ENCODE measurements at places on chromosomes 13 and 19. TPM values are rescaled to one million over a fixed set of nuclear protein-coding genes. Genes with fewer than 3 reads are reported as not detected.

DNA sequence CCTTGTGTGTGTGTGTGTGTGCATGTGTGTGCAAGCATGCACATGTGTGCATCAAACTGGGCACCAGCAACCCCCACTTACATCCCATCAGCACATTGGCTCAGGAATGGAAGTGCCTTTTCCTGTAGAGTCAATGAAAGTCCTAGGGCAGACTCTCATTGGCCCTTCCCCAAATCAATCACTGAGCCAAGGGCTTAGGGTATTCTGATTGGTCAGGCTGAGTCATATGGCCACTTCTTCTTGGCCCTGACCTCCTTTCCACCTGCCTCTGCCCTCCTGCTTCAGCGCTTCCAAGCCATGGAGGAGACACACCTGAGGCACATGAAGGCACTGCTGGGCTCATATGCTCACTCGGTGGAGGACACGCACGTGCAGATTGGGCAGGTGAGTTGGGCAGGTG lies 20.9 kb downstream of the FCHO1 start:
- no peak overlapping the region for H3K4me3 ChIP-seq
- DNase-seq = no peak
- H3K27ac ChIP-seq = no peak overlapping the region
- H3K36me3 ChIP-seq = no peaks in the 10 kb centered on the region

- no peak for DNase-seq
- peaks cover 10% of the 10 kb centered on the region for H3K36me3 ChIP-seq
- H3K4me1 ChIP-seq = no peaks in the 10 kb centered on the region
Observed at GRCh38 chr19:9570255-9570654, 14.0 kb downstream of the ZNF121 start.

DNA sequence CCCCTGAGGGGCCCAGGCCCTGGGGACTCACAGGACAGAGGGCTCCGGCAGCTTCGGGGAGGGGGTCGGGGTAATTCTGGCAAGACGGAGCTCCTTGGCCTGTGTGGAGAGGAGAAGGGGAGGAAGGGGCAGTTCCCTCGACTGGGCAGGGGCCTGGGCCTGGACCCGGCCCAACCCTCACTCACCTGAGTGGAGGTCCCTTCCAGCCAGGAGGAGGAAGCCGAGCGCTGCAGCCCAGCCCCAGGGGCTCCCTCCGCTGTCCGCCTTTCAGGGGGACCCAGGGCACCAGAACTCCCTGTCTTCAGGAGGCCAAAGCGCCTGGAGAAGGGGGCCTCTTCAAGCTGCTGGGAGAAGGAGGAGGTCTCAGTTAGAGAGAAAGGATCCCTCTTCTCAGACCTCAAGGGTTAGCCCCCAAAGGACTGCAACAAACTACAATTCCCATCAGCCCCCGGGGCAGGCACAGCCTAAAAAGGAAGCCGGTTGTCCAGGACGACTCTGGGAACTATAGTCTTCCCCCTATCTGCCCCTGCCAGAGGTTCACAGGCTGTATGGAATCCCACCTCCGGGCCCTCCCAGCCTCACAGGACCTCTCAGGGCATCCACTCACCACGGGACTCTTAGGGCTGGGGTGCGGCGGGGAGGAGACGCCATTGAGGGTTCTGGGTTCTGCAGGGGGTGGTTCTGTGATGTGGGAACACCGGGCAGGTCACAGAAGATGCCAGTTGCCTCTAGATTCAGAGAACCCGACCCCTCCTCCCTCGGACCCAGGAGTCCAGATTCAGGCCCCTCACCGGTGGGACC lies 19.8 kb downstream of the EPS8L1 start:
- no peak overlapping the region for H3K27ac ChIP-seq
- no peak for DNase-seq
- no peaks in the 10 kb centered on the region for H3K36me3 ChIP-seq
- H3K4me3 ChIP-seq = no peak overlapping the region
- no peaks in the 10 kb centered on the region for H3K4me1 ChIP-seq
- H3K27me3 ChIP-seq = no peaks in the 10 kb centered on the region

DNA sequence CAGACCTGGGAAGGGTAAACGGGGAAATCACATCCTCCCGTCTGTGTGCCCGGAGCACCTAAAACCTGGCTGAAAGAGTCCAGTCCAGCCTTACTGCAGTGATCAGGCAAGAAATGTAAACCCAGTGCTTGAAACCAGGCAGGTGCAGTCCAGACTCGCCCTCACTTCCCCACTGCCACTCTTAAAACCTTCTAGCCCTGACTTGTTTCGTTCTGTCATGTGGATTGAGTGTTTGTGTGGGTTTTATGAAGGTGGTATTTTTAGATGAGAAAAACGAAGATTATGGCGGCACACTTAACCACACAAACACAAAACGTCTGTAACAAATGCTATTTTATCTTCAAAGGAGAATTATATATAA lies 839 bp upstream of the CKAP2 start:
- peak overlapping the region; percentile 91 for H3K27ac ChIP-seq
- no peaks in the 10 kb centered on the region for H3K27me3 ChIP-seq
- H3K4me1 ChIP-seq = no peaks in the 10 kb centered on the region
- peak overlapping the region; percentile 68 for H3K4me3 ChIP-seq

DNA sequence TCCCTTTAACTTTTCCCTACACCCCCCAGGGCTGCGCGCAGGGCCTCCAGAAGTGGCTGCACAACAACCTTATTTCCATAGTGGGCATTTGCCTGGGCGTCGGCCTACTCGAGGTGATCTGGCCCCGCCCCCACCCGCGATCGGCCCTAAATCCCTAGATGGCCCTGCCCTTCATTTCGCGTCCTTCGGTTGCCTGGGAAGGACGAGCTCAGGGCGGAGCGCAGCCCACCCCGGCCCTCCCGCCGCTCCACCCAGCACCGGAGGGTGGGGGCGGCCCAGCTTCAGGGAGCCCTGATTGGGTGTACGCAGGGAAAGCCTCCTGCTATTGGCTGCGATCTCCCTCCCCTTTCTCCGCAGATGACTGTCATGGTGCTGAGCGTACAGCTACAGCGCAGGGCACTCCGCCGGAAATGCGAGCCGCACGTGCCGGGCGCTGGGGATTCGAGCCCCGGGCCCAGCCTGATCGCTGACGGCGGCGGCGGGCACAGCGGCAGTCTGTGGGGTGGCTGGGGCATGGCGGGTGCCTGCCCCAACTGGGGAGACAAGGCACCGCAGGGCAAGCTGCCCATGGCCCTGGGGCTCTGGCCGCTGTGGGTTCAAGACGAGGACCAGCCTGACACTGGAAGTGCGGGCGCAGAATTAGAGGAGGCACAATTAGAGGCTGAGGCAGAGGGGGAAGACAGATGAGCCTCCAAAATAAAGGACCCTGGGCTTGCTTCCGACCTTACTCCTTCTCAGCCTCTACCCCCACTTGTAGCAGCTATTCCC lies 4.3 kb downstream of the CD37 start:
- peaks cover 21% of the 10 kb centered on the region for H3K4me1 ChIP-seq
- peak; percentile 46 for DNase-seq
- peak overlapping the region; percentile 76 for H3K27ac ChIP-seq
- no peaks in the 10 kb centered on the region for H3K27me3 ChIP-seq
- H3K36me3 ChIP-seq = no peaks in the 10 kb centered on the region
- H3K4me3 ChIP-seq = peak overlapping the region; percentile 36

- no peak overlapping the region for H3K4me3 ChIP-seq
- peaks cover 17% of the 10 kb centered on the region for H3K4me1 ChIP-seq
- H3K27ac ChIP-seq = no peak overlapping the region
- DNase-seq = peak; percentile 59
- H3K36me3 ChIP-seq = no peaks in the 10 kb centered on the region
Observed at GRCh38 chr13:112972867-112973576, 4.0 kb downstream of the MCF2L start.

GRCh38 chr19:8473648-8474476 lies 28.6 kb downstream of the PRAM1 start:
- no peak overlapping the region for H3K27ac ChIP-seq
- H3K4me3 ChIP-seq = no peak overlapping the region
- H3K27me3 ChIP-seq = no peaks in the 10 kb centered on the region
- DNase-seq = peak; percentile 46
- H3K36me3 ChIP-seq = peaks cover 96% of the 10 kb centered on the region
- H3K4me1 ChIP-seq = peaks cover 10% of the 10 kb centered on the region

GRCh38 chr19:29366757-29367156 lies 153.8 kb upstream of the UQCRFS1 start:
- no peaks in the 10 kb centered on the region for H3K27me3 ChIP-seq
- peak; percentile 13 for DNase-seq
- H3K27ac ChIP-seq = no peak overlapping the region
- no peak overlapping the region for H3K4me3 ChIP-seq
- no peaks in the 10 kb centered on the region for H3K36me3 ChIP-seq

DNA sequence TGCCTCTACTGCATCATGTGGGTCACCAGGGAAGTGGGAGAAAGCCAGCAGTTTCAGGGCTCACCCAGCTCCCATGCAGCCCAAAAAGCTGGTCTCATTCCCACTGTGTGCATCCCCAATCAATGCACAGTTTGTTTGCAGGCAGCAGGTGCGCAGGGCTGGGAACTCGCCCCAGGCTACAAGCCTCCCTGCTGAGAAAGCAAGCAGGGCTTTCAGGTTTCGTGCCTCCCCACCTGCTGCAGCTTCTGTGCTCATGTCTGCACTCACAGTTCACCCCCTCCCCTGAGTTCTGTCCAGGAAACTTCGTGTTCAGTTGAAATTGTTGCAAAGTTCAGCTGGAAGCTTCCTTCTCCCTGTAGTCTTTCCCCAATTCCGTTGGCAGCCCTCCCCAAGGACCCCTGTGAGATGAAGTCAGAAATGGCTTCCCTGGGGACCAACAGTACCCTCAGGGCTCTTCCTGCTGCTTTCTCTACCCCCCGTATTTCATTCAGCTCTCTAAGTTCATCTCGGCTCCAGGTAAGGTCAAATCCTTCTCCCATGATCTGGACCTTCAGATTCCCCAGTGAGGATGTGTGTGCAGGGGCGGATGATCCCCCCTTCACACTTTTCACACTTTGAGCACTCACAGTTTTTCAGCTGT lies 10.3 kb upstream of the KLK3 start:
- H3K27ac ChIP-seq = no peak overlapping the region
- H3K4me3 ChIP-seq = no peak overlapping the region
- H3K36me3 ChIP-seq = no peaks in the 10 kb centered on the region

- H3K27me3 ChIP-seq = no peaks in the 10 kb centered on the region
- H3K4me3 ChIP-seq = peak overlapping the region; percentile 71
- peak overlapping the region; percentile 91 for H3K27ac ChIP-seq
- DNase-seq = peak; percentile 95
- H3K36me3 ChIP-seq = peaks cover 17% of the 10 kb centered on the region
- peaks cover 17% of the 10 kb centered on the region for H3K4me1 ChIP-seq
Observed at GRCh38 chr19:15432629-15433518, 14.1 kb upstream of the AKAP8L start.

- no peak overlapping the region for H3K4me3 ChIP-seq
- no peaks in the 10 kb centered on the region for H3K27me3 ChIP-seq
- no peaks in the 10 kb centered on the region for H3K36me3 ChIP-seq
- DNase-seq = no peak
- no peaks in the 10 kb centered on the region for H3K4me1 ChIP-seq
- no peak overlapping the region for H3K27ac ChIP-seq
Observed at GRCh38 chr13:23861310-23861709, 27.9 kb downstream of the MIPEP start.

DNA sequence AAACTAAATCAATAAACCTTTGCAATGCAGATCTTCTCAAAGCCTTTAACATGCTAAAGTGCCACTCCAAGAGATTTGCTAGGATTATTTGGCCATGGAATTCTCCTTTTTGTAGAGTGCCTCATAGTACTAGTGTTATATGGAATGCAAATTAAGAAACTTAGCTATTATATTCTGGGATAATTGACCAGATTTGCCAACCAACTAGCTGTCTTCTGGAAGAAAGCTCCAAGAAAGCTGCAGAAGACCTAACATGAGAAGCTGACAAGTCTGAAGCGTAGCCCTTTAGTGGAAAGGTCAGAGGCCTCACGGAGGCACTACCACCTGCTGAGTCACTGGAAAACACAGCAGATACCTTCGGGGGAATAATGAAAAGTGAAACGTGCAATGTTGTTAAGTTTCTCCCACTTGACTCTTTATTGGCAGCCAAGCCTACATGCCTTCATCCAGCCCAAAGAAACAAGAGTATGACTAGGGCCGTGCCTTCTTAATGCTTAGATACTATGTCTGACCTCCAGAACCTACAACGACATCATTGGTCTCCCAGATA lies 29.8 kb upstream of the KATNAL1 start:
- no peak overlapping the region for H3K4me3 ChIP-seq
- H3K27me3 ChIP-seq = no peaks in the 10 kb centered on the region
- no peak overlapping the region for H3K27ac ChIP-seq
- no peaks in the 10 kb centered on the region for H3K36me3 ChIP-seq

GRCh38 chr19:43476606-43477005 lies 11.2 kb upstream of the LYPD3 start:
- no peak overlapping the region for H3K4me3 ChIP-seq
- no peaks in the 10 kb centered on the region for H3K36me3 ChIP-seq
- no peak for DNase-seq
- H3K27me3 ChIP-seq = no peaks in the 10 kb centered on the region

DNA sequence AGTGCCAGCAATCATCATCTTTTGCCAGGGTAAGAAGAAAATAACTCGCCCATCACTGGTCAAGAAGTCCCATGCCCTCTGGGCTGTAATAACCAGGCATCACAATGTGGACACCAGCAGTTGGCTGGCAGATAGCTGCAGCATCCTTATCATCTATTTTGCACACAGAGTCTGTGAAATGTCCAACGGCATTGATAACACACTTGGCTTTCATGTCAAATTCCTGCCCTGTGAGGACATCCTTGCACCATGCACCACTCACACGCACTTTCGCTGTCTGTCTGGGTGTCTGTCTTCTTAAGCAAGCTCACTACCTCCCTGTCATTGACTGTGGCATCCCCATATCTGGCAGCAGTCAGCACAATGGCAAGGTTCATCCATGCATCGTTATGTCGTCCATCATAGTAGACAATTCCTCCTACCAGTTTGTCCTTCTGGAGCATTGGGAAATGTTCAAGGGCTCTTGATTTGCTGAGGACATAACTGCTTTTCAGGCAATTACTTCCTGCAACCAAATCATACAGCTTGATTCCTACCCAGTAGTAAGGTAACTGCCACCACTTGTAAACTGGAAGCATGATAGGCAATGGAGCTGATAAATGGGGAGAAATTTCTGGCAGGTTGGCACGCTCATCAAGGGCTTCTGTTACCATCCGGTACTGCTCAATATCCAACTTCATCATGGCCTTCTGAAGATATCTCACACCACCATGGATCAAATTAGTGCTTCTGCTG lies 6.8 kb upstream of the ZSCAN5A start:
- H3K27me3 ChIP-seq = no peaks in the 10 kb centered on the region
- H3K36me3 ChIP-seq = no peaks in the 10 kb centered on the region
- no peak overlapping the region for H3K27ac ChIP-seq
- no peak overlapping the region for H3K4me3 ChIP-seq
- no peak for DNase-seq

GRCh38 chr19:32224371-32225244 lies 120.8 kb upstream of the ZNF507 start:
- peak; percentile 78 for DNase-seq
- no peaks in the 10 kb centered on the region for H3K4me1 ChIP-seq
- no peak overlapping the region for H3K27ac ChIP-seq

DNA sequence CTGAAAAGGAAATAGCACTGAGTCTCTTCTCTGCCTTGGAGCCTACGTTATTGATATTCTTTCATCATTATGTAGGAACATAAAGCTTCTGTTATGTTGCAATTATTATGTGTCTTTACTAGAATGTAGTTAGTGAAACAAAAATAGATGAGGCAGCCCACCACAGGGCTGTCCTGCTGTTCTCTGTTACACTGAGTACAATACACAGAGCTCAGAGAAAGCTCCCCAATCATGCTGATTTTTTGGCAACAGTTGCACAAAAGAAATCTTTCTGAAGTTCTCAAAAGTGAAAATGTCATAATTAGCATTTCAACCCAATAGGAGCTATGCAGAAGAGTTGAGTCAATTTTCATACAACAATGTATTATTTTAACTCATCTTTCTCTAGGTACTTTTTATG lies 119.5 kb downstream of the EFNB2 start:
- no peaks in the 10 kb centered on the region for H3K36me3 ChIP-seq
- no peaks in the 10 kb centered on the region for H3K4me1 ChIP-seq
- H3K27ac ChIP-seq = no peak overlapping the region
- no peak overlapping the region for H3K4me3 ChIP-seq
- DNase-seq = no peak

SHC2 gene
- total RNA-seq = 33.0 TPM

GIPR gene
- total RNA-seq = 4.6 TPM

CD33 gene
- not detected for total RNA-seq

SLC10A2 gene
- total RNA-seq = 579 TPM

Data from Peyer's patch (tissue), 4 donors.